Left renal pelvis (tissue), 4 donors: ENCODE measurements at places on chromosomes 5 and 9. TPM values are rescaled to one million over a fixed set of nuclear protein-coding genes. Genes with fewer than 3 reads are reported as not detected.

GRCh38 chr9:80922544-80922943, 766.8 kb downstream of the TLE1 start:
- no peak for DNase-seq

DNA sequence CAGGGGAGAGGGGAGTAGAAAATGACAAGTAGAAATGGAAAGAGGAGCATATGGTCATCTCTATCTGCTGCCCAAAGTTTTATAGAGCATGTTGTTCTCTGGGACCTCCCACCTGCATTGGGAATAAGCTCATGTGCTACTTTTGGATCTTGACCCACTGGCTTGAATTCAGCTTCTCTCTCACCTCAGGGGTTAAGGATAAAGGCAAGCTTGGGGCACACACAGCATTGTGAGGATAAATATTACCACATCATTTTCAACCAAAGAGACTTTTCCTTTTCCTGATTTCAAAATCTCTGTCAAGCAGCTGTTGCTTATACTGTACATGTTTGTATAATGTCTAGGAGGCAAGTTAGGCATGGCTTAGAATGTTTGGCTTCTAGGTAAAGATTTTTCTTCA, 16.6 kb downstream of the ATP10B start:
- no peak for DNase-seq

GRCh38 chr5:93017849-93018248, 563.2 kb downstream of the NR2F1-AS1 start:
- no peak for DNase-seq

GRCh38 chr5:1473746-1474145, 28.5 kb upstream of the SLC6A3 start:
- DNase-seq, result no peak

GRCh38 chr5:7851617-7852289, 820 bp upstream of the CFAP90 start:
- no peak for DNase-seq

GRCh38 chr9:20351715-20352114, 270.6 kb downstream of the MLLT3 start:
- DNase-seq, result no peak

GRCh38 chr9:121194730-121195129, 6.9 kb downstream of the RAB14 start:
- no peak for DNase-seq

DNA sequence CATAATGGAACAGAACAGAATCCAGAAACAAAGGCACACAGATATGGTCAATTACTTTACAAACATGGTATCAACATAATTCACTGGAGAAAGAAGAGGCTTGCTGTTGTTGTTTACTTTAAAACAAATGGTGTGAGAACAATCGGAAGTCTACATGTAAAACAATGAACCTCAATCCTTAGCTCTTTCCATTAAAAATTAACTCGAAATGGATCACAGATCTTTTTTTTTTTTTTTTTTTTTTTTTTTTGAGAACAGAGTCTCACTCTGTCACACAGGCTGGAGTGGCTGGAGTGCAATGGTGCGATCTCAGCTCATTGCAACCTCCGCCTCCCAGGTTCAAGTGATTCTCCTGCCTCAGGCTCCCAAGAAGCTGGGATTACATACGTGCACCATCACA, 9.8 kb downstream of the SEMA4D start:
- no peak for DNase-seq

GRCh38 chr5:82635561-82636288, 357.6 kb upstream of the RPS23 start:
- DNase-seq, result no peak

- DNase-seq, result no peak
Observed at GRCh38 chr9:35293376-35293964, 131.7 kb downstream of the UNC13B start.

GRCh38 chr9:109497226-109498153, 617 bp downstream of the PTPN3 start:
- DNase-seq, result no peak

DNA sequence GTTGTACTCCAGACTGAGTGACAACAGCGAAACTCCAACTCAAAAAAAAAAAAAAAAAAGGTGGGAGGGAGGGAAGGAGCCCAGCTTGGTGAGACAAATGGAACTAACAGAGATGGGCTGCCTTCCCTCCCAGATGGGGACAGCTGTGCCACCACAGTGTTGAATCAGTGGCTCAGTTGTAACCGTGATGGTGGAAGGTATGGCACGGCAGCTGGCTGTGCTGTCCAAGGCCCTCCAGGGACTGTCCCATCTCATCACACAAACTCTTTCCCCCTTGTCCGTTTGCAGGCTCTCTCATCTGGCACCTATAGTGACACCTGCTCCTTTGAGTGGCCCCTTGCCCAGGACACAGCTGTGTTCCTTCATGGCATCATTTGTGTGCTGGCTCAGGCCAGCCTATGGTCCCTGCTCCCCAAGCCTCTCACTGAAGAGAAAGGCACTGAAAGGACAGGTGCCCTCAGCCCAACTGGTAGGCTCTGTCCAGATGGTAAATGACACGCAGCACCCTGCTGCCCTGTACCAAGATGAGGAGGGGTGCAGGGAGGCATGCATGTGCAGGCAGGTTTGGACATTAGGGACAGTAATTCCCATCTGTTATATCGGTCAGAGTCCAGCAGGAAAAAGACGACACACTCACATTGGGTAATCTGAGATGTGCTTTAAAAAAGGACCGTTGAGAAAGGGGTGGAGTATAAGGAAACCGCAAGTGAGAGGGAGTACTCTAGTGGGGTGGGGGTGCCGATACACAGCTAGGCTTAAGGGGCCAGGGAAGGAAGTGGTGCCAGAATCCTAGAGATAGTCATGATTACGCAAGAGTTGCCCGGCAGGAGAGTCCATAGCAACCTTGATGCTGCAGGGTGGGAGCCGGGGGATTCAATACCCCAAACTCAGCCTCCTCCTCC, 4.3 kb downstream of the SMIM33 start:
- no peak for DNase-seq

DNA sequence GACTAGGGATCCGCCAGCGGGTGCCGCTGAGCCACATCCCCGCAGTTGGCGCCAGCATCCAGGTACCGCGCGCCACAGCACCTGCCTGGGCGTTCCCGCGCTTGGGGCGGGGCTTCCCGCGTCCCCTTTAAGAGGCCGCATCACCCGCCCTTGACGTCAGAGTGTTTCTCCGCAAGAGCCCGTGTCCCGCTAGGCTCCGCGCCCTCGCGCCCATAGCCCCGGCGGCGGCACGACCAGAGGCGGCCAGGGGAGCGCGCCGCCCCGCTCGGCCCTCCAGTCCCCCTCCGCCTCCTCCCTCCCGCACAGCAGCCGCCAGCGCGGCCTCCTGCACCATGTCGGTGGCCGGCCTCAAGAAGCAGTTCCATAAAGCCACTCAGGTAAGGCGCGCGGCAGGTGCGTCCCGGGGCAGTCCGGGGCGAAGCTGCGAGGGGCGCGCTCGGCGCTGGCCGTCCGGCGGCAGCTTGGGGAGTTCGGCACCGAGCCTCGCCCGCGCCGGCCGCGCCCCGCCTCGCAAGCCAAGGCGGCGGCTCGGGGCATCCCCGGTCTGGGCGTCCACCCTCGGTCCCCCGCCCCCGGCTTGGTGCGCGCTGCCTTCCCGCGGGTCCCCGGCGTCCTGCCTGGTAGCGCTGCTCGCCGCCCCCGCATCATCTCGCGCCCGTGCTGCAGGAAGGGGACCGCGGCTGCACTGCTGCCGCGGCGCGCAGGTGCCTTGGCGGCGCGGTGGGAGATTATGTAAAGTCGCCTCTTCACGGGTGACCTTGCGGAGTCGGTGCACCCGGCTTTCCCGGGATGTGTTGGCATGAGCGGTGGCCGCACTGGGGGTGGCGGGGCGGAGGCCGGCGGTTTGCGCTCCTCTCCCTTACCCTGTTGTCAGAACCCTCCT, at the start of gene SH3GL2:
SH3GL2 (plus strand) TSS at position 156 of the 883 bp plus-strand sequence.
- DNase-seq, result peak; percentile 32

DNA sequence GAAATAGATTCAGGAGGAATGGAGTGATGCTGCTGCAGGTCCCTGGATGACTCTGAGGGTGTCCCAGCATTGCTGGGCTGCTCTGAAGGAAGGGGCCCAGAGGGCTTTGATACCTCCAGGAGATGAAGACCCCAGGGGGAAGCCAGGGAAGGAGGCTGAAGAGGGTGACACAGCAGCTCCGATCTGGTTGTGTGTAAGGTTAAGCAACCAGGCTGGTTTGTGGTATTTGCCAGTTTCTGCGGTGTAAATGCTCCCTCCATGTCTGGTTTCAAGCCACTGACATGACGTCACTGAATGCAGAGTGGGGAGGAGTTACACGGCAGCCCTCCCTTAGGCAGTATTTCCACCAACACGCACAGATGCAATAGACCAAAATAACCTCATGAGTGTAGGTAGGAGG, 40.0 kb upstream of the ORM1 start:
- no peak for DNase-seq

DNA sequence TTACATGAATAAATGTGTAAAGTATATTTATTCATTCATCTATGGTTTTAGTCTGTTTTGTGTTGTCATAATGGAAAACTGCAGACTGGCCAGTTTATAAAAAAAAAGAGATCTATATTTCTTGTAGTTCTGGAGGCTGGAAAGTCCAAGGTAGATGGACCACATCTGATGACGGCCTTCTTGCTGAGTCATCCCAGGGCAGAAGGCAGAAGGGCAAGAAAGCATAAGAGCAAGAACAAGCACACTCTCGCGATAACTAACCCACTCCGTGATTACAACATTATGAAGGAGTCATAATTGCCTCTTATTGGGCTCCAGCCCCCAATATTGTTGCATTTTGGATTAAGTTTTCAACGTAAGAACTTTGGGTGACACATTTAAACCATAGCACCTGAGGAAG, 180.4 kb upstream of the DAB2 start:
- no peak for DNase-seq

DNA sequence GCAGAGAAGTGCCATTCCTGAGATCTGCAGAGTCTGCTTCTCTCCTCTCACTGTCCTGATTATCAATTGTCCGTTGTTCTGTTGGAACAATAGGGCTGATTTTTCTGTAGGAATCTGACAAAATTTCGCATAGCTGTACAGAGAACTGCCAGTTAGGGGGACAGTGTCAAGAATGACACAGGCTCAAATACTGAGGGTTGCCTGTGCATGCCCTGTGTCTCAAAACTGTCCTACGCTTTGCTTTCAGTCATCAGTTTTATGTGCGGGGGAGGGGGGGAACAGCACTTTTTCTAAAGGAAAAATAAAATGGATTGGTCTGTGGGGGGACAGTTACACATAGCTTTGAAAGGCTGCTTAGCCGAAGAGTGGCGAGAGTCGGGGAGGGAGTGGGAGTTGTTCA, 248.6 kb downstream of the PDZD2 start:
- DNase-seq, result no peak

DNA sequence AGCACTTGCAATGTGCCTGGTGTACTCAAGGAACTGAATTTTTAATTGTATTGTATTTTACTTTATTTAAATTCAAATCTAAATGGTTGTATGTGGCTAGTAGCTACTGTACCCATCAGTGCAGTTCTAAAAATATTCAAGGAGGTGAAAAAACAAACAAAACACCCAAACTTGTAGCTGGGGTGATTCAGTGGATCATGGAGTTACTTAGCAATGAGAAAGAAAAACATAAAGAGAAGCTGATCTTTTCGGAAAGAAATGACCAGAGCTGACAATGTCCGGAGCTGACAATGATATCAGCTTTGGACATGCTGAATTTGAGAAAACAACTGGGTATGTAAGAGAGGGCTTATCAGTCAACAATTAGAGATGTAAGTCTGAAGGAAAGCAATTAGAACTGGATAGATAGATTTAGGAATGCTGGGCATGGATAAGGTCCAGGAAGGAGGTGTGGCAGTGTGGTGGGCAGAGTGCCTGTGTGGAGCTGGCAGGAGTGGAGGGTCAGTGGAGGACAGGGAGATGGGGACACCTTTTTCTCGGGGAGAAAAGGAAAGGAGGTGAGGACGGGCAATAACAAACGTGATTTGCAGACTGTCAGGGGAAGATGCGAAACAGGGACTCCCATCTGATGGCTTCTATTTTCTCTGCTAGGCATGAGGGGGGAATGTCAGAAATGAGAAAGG, 113.2 kb downstream of the DCP2 start:
- DNase-seq, result no peak

GRCh38 chr5:149837680-149838269, 106.8 kb downstream of the PDE6A start:
- no peak for DNase-seq

DNA sequence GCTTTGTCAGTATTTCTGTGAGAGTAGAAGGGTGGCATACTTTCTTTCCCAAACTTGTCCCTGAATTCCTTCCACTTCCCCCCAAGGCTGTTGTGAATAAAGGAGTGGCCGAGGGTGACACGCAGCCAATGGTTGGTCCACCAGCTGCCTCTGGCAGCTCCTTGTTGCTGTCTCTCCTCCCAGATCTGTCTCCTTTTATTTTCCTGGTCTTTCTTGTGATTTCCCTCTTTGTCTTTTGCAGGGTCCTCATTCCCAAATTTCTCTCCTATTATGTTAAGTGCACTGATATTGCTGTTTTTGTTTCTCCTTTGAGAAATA, 137.5 kb upstream of the HMHB1 start:
- DNase-seq, result no peak

- DNase-seq, result peak; percentile 57
Observed at GRCh38 chr9:86041311-86041741, 58.0 kb downstream of the GOLM1 start.

- no peak for DNase-seq
Observed at GRCh38 chr5:104494083-104494482, 931.5 kb upstream of the NUDT12 start.

DNA sequence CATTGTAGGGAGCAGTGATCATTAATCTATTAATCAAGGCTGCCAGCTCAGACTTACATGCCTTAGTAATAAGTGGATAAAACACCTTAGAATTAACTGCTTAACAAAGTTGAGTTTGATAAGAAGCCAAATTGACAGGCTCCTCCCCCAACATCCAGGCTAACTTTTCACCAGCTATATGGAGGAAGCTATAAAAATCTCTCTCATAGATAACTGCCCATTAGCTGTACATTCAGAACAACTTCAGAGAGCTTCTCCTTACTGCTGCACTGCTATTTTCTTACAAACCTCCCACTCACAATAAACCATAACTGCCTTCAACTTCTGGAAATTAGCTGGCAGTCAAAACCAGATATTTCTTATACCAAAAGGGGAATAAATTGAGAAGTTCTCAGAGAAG, 364.1 kb downstream of the PRELID2 start:
- DNase-seq, result no peak

SPINK4 gene
- not detected for polyA plus RNA-seq

BTNL8 gene
- polyA plus RNA-seq, result 0.24 TPM

TRPM6 gene
- 1.1 TPM for polyA plus RNA-seq

CTXN3 gene
- polyA plus RNA-seq, result not detected

HCN1 gene
- polyA plus RNA-seq, result 0.03 TPM

NUTM2F gene
- polyA plus RNA-seq, result not detected

ECM2 gene
- polyA plus RNA-seq, result 12.6 TPM

PTGR1 gene
- polyA plus RNA-seq, result 331 TPM
